ENCODE measurements at places on chromosomes 5 and 9. TPM values are rescaled to one million over a fixed set of nuclear protein-coding genes. Genes with fewer than 3 reads are reported as not detected.

GRCh38 chr5:6686915-6687409 lies 26.3 kb upstream of the TENT4A start:
- peak; percentile 26 for DNase-seq

DNA sequence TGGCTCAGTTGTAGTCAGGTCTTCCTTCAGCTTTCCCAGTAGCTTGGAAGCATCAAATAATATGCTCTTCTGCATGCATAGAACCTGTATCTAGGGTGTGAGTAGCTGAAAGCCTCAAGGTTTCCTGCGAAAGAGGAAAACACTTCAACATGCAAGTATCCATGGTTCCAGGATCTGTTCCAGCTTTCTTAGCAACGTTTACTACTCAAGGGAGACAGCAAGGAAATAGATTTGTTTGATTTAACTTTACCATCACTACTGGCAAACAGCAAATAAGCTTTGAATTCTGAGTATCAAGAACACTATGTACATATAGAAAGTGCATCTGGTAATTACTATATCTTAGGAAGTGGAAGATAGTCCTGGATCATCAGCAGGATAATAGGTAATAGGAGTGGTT lies 341.0 kb downstream of the PRR16 start:
- no peak for DNase-seq

DNA sequence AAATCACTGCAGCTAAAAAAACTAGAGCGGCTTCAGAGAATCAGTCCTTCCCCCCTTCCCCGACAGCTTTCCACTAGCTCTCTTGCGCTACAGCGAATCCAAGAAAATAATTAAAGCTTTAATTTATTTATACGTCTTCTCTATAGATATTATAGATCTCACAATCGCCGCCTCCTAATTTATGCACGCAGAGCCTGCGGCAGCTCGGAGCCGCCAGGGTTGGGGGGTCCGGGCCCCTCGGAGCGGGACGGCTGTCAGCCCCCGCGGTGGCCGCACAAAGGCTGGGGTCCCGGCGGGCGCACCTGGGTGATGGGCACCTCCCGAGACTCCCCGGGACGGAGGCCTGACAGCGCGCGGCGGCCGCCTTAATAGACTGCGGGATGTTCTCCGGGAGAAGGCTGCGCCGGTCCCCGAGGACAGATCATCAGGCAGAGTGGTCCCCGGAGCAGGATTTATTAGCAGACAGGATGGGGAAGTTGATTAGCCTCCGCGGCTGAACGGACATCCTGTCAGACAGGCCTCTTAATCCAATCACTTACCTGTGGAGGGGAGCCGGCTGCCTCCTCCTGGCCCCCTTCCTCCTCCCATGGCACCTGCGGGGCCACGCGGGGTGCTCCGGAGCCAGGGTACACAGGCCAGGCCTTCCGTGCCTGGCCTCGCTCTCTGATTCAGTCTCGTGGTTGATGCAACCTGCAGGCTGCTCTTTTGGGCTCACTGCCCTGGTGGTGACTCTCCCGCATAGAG lies 166.8 kb downstream of the MELK start:
- no peak for DNase-seq

GRCh38 chr5:125175348-125176004 lies 429.0 kb upstream of the ZNF608 start:
- DNase-seq, result no peak

GRCh38 chr9:35727676-35728040 lies 4.3 kb downstream of the TLN1 start:
- DNase-seq, result no peak

Gene SPTLC1
- total RNA-seq, result 111 TPM

- DNase-seq, result no peak
These were observed 16.5 kb downstream of the DNLZ start for GRCh38 chr9:136346927-136347465.

Gene C6
- 1.1 TPM for total RNA-seq

DNA sequence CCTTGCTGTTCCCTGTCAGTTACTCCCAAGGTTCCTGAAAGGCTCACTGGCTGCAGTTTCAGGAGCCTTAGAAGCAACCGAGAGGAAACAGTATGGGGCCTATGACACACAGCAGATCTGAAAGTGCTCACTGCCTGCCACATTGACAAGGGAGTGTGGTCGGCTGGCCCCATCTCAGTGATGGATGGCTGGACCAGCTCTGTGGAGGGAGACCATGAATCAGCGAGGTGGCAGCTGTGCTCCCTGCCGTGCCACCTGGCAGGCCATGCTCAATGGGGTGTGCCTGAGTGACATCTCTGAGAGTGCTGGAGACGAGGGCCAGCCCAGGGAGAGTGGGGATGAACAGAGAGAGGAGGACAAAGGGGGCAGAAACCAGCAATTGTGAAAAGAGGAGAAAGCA lies 49.1 kb downstream of the DOCK2 start:
- DNase-seq, result no peak

Gene ADRB2
- total RNA-seq, result 3.0 TPM

GRCh38 chr9:126198854-126199253 lies 127.8 kb upstream of the MVB12B start:
- no peak for DNase-seq

Gene GNG10
- 90.4 TPM for total RNA-seq

DNA sequence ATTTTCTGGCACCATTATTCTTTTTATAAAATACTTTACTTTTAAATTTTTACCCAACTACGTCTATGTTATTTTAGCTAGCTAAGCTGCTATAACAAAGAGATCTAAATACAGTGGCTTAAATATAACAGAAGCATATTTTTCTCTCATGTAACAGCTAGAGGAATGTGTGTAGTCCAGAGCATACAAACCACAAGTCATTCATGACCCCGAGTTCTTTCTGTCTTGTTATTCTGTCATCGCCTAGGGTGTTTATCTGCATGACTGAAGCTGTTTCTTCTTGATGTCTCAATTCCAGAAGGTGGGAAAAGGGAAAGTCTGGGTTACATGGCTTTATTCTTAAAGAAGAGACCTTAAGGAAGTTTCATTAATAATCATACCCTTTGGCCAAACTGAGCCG lies 136.9 kb upstream of the RFX3 start:
- no peak for DNase-seq

DNA sequence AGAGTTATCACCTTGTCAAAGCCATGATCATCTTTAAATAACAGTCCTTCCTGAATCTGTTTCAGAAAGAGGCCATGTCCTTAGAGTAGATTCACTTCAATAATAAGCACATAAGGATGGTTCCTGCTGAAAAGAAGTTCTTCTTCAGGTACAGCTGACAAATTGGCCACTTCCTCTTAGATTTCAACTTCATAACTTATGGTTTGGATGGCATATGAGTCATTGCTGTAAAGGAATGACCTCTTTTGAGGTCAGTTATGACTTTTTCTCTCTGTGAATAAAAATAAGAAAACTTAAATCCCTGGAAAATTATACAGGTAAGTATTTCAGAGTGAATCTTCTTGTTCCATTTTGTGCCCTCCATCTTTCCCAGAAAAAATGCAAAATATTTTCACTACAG lies 555.3 kb upstream of the ZNF462 start:
- no peak for DNase-seq

DNA sequence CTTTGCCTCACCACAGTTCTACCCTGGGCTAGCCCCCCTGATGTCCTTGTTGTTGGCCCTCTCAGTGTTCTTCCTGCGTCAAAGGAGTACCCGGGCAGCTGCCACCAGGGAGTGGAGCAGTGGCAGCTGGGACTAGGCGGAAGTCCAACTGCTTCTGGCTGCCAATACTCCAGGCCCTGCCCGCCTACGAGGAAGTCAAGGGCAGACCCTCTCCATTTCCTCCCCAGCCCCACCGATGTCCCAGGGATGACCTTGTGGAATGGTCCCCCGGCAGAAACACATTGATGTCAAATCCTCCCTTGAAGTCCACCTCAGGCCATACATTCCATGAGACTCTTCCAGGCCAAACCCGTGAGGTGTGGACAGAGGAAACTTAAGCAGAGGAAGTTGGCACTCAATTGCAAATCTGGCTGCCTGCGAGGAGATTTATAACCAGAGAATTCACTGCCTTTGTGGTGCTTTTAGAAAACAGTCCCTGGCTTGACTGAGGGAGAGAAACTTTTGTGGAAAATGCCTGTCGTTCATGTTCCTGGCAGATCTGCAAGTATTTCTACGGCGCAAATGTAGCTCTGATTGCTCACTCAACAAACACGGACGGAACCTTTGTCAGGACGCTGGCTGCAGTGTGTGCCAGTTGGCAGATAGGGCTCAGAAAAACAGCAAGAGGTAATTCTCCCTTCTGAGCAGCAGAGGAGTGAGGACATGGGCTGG lies 339.7 kb downstream of the RAB3C start:
- no peak for DNase-seq

Gene F2R
- total RNA-seq, result 37.9 TPM

DNA sequence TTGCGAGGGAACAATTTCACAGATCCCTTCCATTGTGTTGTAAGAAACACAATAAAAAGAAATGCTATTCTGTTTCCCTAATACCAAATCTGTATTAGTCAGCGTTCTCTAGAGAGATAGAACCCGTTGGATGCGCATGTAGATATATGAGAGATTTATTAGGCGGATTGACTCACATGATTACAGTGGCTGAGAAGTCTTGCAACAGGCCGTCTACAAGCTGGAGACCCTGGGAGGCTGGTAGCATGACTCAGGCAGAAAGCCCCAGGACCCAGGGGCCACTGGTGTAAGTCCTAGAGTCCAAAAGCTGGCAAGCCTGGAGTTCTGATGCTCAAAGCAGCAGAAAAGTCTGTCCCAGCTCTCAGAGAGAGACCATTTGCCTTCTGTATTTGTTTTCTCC lies 18.4 kb upstream of the IL17B start:
- DNase-seq, result no peak

DNA sequence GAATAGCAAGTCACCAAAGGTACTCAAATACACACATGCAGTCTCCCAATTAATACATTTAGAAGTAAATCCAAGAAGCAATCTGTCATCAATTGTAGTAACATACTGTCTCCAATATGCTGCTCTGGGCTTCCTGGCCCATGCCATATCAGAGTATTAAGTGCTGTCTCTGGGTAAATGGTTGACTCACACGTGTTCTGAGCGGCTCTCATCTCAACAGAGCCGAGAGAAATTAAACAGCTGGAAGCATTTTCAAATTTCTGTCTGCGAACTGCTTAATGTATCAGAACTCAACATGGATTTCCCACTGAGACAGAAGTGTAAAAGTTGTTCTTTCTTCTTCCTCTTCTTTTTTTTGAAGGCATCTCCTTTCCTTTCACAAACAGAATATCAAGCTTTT lies 247.3 kb upstream of the TAS2R1 start:
- DNase-seq, result no peak

Gene PTPN3
- total RNA-seq, result 4.2 TPM

DNA sequence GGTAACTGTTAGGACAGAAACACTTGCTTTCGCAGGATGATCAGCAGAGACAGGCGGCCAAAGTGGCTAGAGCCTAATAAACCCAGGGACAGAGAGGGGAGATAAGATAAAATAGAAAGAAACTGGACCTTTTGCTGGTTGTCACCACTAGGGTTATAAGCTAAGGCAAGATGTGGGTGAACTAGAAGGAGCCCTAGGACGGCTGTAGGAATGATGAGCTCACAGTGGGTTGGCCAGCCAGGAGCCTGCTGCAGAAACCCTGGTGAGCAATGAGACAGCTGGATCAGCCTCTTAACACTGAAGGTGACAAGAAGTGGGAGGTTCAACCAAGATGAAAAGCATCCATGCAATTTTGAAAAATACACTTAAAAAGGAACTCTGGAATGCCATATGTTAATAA lies 13.5 kb downstream of the CTNND2 start:
- DNase-seq, result no peak

- DNase-seq, result no peak
These were observed 215.6 kb downstream of the ROR2 start for GRCh38 chr9:91734371-91734981.

- no peak for DNase-seq
These were observed 10.9 kb downstream of the FUBP3 start for GRCh38 chr9:130590305-130590704.

DNA sequence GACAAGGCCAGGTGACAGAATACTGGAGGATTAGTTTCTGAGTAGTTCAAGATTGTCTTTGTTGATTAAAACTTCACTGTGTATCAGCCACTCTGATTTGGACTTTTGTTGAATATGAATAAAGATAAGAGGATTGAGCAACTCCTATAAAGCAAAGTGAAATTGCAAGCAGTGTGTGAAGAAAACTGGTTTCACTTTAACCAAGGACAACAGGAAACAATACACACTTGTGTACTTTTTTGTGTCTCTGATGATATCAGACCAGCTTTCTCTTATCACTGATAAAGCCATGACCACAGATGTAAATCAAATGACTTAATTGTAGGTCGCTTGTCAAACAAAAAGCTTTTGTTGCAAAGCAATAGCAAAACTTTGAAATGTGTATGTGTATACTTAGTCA lies 268.6 kb downstream of the FER start:
- DNase-seq, result no peak

DNA sequence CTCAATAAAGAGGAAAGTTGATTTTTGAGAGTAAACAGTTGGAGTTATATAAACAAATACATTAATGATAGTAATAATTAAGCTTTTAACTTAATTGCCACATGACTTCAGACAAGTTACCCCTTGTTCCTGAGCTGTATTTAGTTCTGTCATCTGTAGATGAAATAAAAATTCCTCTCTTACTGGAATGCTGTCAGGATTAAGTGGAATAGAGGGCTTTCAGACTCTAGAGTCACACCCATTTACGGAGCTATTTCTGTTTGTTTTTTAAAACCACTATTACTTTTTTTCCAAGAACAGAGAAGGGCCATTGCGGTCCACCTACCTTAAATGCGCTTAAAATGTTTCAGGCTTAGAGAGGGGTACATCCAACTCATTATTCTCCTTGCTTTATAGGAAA lies 170.6 kb downstream of the CHSY3 start:
- DNase-seq, result no peak

GRCh38 chr9:5326187-5326586 lies 13.5 kb downstream of the RLN1 start:
- no peak for DNase-seq

Gene HTR1A
- not detected for total RNA-seq

DNA sequence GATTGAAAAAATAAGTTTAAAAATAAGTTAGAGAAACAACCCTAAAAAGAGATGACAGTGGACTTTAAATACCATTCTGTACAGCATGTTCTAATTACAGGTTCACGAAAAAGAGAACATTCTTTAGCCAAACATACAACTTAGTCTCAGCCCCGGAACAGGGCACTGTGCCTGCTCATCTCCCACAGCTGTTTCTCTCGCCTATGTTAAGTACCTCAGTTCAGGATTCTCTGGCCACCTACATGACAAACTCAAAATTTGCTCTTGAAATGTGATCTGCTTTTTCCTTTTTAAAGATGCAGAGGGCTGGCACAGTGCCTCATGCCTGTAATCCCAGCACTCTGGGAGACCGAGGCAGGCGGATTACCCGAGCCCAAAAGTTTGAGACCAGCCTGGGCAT lies 52.3 kb downstream of the MYO10 start:
- DNase-seq, result no peak

Gene IFNA1
- total RNA-seq, result not detected
